ENCODE measurements at places on chromosomes 13 and 19. TPM values are rescaled to one million over a fixed set of nuclear protein-coding genes. Genes with fewer than 3 reads are reported as not detected.

Gene TUBB4A
- polyA plus RNA-seq: 30.8 TPM

- no peak for DNase-seq
Observed at GRCh38 chr13:66703597-66703996, 526.5 kb downstream of the PCDH9 start.

DNA sequence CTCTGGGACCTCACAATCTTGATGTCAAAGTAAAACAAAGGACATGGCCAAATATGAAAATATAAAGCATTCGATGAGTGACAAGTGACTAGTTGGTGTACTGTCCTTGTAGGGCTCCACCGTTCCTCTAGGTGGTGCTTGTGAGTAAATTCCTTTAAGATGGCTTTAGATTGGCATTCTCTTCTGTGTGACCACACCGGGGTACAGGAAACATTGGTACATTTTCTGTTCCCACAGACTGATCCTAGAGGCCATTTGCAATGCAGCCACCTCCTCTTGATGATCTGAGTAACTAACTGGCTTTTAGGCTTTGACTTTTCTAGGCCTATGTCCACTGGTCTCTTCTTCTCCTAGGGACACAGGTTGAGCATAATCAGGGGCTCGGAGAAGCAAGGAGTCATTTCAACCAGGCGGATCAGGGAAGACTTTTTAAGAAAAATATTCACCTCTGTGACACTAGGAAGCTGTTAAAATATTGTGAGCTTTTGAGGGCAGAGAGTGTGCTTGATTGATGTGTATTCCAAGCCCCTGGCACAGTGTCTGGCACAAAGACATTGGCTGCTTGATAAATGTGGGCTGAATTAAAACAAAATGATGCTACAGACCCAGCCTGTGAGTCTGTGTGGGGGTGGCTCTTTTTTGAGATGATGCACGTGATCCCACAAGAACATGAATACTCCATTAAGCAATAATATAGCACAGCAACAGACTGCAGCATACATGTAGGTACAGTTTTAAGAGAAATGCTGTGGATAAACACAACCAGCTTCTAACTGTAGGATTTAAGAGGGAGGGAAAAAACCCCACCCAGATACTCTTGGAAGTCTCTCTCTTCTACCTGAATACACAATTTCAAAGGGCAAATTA lies 21.0 kb downstream of the EPSTI1 start:
- DNase-seq: no peak

Gene ZNF628
- 3.9 TPM for polyA plus RNA-seq

Gene ZNF98
- polyA plus RNA-seq: 1.8 TPM

Gene ZNF723
- 0.16 TPM for polyA plus RNA-seq

DNA sequence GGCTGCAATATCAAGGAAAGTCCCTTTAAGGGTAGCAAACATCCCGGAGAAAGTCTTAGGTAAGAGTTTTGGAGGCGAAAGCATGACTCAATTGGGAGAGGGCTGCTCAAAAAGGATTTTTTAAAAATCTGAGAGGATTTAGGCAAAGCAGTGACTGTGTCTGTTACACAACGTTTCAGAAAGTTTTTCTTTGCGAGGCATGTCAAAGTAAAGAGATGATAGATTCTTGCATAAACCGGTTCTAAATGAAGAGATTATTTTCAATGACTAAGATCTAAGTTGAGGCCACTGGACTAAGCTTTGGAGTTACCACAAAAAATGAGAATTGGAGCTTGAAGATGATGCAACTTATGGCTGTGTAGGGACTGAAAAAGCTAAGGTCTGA lies 43.7 kb upstream of the ENOX1 start:
- DNase-seq: no peak

- DNase-seq: no peak
Observed at GRCh38 chr13:27339299-27339698, 68.7 kb downstream of the RASL11A start.

DNA sequence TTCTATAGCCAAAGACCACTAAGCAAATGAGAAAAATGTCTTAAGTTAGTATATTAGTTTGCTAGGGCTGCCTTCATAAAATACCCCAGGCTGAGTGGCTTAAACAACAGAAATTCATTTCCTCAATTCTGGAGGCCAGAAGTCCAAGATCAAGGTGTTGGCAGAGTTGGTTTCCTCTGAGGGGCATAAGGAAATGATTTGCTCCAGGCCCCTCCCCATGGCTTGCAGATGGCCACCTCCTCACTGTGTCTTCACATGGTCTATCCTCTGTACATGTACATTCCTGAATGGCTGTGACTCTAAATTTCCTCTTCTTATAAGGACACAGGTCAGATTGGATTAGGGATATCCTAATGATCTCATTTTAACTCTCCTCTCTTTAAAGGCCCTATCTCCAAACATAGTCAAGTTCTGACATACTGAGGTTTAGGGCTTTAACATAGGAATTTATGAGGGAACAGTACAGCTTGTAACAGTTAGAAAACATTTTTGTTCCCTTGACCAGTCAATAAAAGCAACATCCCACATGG lies 307.4 kb downstream of the DIAPH3 start:
- no peak for DNase-seq

DNA sequence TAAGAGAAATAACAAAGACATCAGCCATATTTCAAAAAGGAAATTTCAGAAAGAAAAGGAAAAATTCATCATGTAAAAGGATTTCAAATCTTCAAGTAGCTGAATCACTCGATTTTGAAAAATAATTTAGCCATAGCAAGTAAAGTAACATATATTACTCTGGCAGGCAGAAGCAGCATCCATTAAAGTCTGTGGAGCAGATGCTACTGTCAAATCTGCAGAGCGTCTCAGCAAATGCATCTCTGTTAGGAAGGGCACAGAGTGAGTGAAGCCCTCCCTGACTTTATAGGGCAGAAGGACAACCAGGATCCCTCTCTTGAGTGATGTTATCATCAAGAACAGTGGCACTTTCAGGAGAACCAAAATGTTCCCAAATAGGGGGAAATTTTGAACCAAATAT lies 445.5 kb downstream of the EFNB2 start:
- DNase-seq: no peak

DNA sequence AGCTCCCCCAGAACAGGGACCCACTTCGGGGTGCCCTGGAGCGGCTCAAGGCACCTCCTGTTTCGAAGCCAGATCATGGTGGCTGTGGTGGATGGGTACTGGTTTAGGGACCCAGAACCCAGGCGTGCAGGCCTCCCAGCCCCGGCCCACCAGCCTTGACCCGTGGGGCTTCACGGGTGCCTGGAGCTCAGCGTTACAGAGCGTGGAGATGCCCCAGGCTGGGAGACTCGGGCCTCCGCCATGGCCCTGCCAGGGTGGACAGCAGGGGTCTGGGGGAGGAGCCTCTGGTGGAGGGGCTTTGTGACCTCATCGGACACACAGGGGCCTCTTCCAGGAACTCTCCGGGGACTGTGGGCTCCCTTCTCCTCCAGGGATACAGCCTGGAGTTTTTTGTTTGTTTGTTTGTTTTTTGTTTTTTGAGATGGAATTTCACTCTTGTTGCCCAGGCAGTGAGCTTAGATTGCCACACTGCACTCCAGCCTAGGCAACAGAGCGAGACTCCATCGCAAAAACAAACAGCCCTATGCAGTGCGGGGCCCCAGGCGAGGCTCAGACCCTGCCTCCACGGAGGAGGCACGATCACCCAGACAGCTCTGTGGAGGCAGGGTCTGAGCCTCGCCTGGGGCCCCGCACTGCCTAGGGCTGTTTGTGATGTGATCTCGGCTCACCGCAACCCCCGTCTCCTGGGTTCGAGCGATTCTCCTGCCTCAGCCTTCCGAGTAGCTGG lies at the start of gene GARIN5B:
Gene GARIN5B, minus strand, starts transcription at position 271 of the 727 bp plus-strand sequence. Its CDS starts 194 bp downstream, at position 77.
- DNase-seq: no peak

DNA sequence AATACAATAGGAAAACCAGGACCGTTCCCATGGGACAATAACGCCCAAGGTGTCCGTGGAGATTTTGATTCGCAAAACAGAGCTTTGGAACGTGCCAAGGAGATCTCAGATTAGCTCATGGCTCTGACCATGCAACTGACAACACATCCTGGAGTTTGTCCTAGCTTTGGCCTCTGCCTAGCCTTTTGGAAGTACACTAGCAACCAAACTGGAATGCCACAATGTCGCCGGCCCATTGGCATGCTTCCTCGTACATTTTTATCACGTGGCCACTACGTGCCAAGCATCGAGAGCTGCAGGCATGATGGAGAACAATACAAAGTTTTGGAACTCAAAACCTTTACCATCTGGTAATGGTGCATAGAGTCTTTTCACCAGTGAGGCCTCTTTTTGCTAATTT lies 256.5 kb downstream of the DCLK1 start:
- DNase-seq: no peak

- DNase-seq: no peak
Observed at GRCh38 chr13:69565334-69565733, 542.3 kb upstream of the ATXN8OS start.

- no peak for DNase-seq
Observed at GRCh38 chr19:2221918-2222317, 14.2 kb downstream of the PLEKHJ1 start.
